ENCODE measurements at places on chromosomes 16 and 17. TPM values are rescaled to one million over a fixed set of nuclear protein-coding genes. Genes with fewer than 3 reads are reported as not detected.

The ACE gene
- total RNA-seq = 5.5 TPM

The HBA1 gene
- total RNA-seq = 2.3 TPM

The AMZ2 gene
- total RNA-seq = 66.4 TPM

The BMERB1 gene
- 23.5 TPM for total RNA-seq

The SLC7A5 gene
- 341 TPM for total RNA-seq

The NPIPA8 gene
- 0.98 TPM for total RNA-seq

The CAPN15 gene
- total RNA-seq = 76.9 TPM

The ABCA6 gene
- not detected for total RNA-seq

The KIAA0513 gene
- 5.8 TPM for total RNA-seq

The CACNG1 gene
- total RNA-seq = not detected

The FN3KRP gene
- 21.4 TPM for total RNA-seq

- DNase-seq = no peak
Measured at GRCh38 chr17:17919169-17920107, 52.8 kb downstream of the TOM1L2 start.

DNA sequence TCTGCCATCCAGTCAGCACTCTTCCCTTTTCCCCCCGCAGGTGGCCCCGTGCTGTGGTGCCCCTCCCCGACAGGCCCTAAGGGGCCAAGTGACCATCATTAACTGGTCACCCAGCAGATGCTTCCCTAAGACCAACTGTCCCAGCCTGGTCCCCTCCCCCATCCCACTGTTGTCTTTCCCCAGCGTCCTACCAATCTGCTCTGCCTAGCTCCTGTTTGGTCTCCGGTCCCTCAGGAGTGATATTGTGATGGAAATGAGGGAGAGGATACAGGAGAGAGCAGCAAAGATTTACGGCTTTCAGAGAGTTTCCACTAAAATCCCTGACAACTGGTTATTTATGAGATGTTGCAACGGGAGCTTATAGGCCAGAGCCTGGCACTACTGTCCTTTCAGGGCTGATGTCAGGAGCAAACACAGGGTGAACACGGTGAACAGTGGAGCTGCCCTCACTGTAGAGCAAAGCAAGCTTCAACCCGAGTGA, 1.4 kb upstream of the TTLL6 start:
- peak; percentile 78 for DNase-seq

DNA sequence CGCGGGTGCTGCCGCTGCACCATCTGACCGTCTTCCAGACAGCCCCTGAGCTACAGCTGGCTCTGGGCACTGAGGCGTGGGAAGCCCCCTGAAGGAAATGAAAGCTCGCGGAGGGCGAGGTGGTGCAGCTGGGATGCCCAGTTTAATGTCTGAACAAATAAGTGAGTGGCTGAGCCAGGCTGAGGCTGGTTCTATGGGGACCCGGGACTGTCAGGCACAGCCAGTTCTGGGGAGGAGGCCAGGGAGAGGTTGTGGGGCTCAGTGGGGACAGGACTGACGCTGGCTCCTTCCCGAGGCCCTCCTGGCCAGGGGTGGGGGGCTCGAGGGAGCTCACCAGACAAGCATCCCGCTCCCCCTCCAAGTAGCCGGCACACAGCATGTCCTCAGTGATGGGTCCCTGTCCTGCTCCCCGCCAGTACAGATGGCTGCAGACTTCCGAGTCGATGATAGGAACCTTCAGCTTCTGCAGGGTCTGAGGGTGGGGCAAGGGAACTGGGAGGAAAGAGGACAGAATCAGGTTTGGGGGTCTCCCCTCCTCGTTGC, 4.4 kb downstream of the PRSS22 start:
- no peak for DNase-seq

DNA sequence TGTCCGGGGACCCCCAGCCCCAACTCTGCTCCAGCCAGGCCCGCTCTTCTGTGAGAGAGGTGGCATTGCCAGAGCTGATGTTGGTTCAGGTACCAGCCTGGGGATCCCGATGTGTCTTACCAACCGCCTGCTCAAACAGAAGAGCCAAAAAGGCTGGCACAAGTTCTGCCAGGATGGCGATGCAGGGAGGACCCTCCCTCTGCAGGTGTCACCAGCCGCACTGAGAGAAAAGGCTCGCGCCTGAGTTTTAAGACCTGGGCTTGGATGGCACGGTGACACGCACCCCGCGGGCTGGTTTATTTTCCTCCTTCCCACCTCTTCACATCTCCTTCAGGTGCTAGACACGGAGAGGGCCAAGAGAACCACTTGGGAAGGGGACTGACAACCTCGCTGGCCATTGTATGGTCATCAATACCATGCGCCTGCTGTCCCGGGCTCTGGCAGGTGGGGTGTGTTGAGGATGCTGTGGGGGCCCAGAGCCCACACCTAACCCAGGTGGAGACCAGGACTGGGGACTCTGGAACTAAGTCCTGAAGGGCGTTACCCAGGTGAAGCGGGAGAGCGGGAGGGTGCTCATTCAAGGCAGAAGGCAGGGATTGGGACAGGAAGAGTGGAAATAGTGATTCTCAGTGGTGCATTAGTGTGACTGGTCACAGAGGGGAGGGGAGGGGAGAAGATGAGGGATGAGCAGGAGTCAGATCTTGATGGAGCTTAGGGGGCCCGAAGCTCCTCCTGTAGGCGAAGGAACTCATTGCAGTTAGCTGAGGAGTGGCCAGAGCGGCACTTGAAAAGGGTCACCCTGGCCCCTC, 16.3 kb downstream of the FOXJ1 start:
- DNase-seq = no peak

- DNase-seq = no peak
Measured at GRCh38 chr17:45223539-45224528, 2.1 kb downstream of the FMNL1 start.

DNA sequence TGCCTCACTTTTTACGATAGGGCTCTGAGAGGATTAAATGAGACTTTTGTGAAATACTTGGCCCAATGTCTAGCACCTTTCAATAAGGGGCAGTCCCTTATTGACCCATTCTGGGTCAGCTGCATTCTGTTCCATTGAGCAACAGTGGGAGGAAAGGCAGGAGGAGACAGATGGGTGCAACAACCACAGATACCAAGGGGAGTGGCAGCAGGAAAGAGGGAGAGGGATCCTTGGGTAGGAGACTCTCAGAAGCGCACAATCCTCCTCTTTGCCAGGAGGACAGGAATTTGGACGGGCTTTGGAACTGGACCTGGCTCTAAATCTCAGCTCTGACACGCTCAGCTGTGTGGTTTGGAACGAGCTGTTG, 3.5 kb downstream of the PIPOX start:
- DNase-seq = no peak

DNA sequence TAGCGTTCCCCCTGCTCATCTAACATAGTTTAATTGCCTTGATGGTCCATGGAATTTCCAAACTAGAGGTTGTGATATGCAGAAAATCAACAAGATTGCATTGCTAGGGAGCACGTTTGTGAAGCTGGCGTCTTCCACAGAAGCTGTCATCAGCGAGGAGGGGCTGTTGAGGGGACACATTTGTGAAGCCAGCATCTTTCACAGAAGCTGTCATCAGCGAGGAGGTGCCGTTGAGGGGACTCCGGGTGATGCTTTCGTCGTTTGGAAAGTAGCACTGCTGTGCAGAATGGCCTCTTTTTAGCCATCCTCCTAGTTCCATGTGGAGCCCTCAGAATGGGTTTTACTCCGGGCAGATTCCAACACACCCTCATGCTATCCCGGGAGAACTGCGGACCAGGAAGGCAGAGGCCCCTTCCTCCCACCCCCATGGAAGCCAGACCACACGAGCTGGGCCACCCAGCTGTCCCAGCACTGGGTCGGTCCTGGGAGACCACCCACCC, 119.6 kb upstream of the CHMP6 start:
- no peak for DNase-seq

DNA sequence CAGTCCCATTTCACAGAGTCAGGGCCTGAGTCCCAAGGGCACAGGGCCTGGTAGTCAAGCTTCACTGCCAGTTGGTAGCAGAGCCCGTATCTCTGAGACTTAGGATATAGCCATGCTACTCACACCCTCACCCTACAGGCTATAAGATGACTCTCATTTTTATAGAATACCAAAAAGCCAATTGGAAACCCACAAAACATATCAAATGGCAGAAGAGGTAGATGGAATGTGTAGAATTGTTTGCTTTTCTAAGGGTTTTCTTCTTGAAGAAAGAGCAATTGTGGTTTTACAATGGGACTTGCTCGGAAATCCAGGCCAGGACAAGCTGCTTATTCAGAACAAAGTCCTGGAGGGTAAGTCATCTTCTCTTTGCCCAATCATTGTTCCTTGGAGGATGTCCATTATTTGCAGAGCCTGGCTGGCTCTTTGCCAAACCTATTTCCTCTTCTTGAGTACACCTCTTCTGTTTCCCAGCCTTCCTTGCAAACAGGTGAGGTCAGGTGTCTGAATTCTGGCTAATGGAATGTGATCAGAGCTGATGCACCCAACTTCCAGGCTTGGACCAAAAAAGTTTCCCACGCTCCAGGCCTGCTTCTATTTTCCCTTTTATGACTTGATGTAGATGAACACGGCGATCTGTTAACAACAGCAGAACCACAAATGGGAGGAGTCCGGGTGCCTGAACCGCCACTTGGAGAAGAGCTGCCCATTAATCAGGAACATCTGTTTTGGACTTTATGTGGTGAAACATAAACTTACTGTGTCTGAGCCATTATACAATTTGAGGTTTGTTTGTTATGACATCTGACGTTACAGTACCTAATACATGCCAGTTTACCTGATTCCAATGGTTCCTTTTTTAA, 16.9 kb upstream of the CCL22 start:
- DNase-seq = no peak

GRCh38 chr16:86700046-86700945, 121.9 kb downstream of the FOXL1 start:
- no peak for DNase-seq

DNA sequence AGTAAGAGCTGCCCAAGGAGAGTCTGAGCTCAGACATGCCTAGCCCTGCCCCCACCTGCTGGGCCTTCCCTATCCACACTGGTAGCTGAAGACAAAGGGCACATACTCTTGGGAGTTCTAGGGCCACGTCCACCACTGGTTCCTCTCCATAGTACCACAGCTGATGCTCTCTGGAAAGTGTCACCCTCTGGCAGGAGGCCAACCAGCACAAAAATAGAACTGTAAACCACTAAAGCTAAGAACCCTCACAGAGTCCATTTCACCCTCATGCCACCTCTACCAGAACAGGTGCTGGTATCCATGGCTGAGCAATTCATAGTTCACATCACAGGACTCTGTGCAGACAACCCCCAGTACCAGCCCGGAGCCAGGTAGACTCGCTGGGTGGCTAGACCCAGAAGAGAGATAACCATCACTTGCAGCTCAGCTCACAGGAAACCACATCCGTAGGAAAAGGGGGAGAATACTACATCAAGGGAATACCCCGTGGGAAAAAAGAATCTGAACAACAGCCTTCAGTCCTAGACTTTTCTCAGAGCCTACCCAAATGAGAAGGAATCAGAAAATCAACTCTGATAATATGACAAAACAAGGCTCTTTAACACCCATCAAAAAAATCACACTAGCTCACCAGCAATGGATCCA, 115.3 kb downstream of the CEP112 start:
- no peak for DNase-seq

GRCh38 chr17:37488607-37489196, 989 bp upstream of the DUSP14 start:
- DNase-seq = no peak

GRCh38 chr16:56866955-56867830, 2.2 kb downstream of the SLC12A3 start:
- no peak for DNase-seq

DNA sequence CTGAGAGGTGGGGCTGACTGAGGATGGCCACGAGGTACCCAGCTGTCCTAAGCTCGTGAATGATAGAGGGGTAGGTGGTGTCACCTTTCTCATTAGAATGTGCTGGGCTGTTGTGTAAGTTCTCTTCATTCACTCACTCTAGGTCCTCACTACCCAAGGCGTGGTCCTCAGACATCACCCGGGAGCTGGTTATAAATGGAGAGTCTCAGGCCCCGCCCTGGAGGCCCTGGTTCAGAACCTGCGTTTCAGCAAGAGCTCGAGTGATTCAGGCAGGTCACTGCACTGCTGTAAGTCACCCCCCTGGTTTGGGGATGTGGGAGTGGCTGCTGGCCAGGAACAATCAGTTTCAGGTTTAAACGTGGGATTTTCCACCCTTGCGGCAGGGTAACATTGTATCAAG, 139.8 kb downstream of the FOXL1 start:
- no peak for DNase-seq

- DNase-seq = no peak
Measured at GRCh38 chr17:76369379-76369778, 15.0 kb upstream of the SPHK1 start.

GRCh38 chr16:48284772-48285409, 37.6 kb upstream of the ABCC11 start:
- DNase-seq = no peak

- DNase-seq = no peak
Measured at GRCh38 chr17:77423589-77424451, 283.1 kb downstream of the SEC14L1 start.

- no peak for DNase-seq
Measured at GRCh38 chr17:76642994-76643393, 563 bp downstream of the ST6GALNAC1 start.

DNA sequence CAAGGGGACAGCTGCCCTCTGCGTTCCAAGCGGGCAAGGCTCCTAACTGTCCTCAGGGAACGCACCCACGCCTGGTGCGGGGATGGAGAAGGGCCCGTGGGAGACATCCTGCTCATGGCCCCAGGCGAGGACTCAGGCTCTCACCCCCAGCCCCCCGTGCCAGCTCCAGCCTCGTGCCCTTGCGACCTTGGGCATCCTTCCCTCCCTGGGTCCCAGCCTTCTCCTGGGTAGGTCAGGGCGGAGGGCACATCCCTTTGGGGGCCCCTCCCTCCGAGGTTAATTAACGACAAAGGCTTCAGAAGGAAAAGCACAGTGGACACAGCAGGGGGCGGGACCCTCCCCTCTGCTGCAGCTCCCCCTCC, 3.0 kb downstream of the PGAP6 start:
- DNase-seq = no peak

GRCh38 chr16:78902321-78902720, 698.2 kb downstream of the MAF start:
- no peak for DNase-seq

- DNase-seq = no peak
Measured at GRCh38 chr16:12758670-12759558, 44.8 kb downstream of the CPPED1 start.

- DNase-seq = no peak
Measured at GRCh38 chr17:29927546-29927945, 2.5 kb downstream of the SSH2 start.

- DNase-seq = no peak
Measured at GRCh38 chr16:74743668-74744299, 30.8 kb downstream of the FA2H start.

- DNase-seq = no peak
Measured at GRCh38 chr16:68229431-68230175, 6.3 kb downstream of the ESRP2 start.

DNA sequence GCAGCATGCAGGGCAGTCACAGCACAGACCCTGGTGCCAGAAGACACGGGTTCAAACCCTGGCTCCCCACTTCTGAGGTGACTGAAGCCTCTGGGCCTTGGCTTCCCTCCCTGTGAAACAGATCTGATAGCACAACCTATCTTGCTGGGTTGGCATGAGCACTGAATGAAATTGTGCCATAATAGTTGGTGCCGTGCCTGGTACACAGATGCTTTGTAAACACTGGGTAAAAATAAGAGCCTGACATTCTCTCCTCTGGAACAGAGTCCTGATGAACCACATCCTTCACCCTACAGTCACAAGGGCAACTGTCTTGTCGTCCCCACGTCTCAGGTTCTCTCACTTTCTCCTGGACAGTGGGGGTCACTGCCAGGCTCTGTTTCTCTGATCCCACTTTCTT, 35.7 kb downstream of the NOS2 start:
- DNase-seq = no peak

GRCh38 chr17:78368854-78369495, 9.1 kb upstream of the SOCS3 start:
- no peak for DNase-seq

- no peak for DNase-seq
Measured at GRCh38 chr17:51598824-51599223, 338.5 kb downstream of the UTP18 start.

GRCh38 chr16:10744370-10745030, 858 bp downstream of the NUBP1 start:
- DNase-seq = no peak

All from H1 (cell line).